Breast epithelium (tissue), 4 donors: ENCODE measurements at places on chromosomes 3 and 15. TPM values are rescaled to one million over a fixed set of nuclear protein-coding genes. Genes with fewer than 3 reads are reported as not detected.

GRCh38 chr15:88664151-88664778, 25.4 kb downstream of the ISG20 start:
- DNase-seq = no peak

DNA sequence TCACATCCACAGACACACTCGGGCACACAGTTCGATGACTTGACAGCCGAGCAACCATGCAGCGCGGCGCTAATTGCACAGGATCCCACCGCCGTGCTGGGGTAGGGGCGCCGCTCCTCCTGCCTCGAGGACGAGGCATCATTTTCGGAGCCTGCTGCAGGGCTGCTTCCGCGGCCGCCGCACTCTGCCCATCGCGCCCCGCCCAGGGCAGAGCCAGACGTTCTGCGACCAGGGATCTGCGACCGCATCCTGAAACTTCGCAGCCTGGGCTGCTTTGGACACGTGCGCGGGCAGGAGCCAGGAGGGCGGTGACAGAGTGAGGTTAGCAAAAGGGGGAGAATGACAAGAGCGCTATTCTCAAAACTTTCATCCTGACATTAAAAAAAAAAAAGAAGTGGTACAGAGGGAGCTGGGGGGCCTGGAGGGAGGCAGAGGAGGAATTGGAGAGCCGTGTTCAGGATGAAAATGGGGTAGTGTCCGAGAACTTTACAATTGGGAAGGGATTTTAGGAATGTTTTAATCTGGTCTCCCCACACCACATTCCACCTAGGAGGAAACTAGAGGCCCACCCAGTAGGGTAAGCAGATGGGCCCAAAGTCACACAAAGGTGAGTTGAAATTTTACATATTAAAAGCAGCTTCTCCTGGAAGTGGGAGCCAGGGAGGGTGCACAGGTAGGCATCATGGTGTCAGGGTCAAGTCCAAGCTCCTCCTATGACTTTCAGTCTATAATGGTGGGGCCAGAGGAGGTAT, 15.9 kb downstream of the IGDCC3 start:
- DNase-seq = no peak

GRCh38 chr15:70956201-70956995, 63.8 kb downstream of the LRRC49 start:
- DNase-seq = no peak

DNA sequence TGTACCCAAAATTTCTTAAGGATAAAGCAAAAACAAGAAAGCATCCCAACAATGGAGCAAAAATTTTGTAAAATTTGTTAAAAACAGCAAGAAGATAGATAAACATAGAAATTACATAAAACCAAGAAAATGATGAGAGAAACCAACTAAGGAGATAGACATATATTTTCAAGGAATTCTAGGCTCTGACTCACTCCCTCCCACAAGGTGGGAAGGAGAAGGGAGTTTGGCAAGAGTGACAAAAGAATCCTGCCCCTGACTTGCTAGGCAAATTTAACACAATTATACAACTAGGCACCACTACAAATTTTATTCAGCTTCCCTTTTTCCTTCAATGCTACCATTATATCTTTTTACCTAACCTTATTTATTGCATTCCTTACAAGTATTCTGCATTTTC, 70.9 kb downstream of the MYO9A start:
- DNase-seq = no peak

DNA sequence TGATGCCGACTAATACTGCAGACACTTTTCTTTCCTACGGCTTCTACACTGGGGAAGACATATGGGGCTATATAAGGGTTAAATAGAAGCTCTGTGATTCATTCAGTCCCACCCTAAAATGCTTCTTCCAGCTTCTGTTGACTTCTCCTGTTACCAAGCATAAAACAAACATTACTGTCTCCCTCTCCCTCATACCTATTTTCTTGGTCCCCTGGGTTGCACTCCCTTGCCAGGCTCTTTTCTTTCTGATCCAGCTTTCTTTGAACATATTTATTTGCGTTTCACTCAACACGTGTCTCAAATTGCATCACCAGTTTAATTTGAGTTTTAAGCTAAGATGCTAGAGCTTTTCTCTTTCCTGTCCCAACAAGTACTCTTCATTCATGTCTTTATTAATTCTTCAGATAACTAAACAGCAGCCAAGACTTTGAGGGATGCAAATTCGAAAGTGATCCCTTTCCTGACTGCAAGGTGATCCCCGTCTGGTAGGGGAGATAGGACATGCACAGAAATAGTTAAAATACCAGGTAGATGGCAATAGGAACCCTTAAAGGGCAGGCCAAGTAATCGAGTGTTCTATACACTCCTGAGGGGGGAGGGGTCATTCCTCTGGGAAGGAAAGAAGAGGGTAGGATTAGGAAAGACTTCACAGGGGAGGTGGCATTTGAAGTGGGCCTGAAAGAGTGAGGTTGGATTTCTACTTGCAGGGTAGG, 198.6 kb upstream of the BCL6 start:
- DNase-seq = no peak

Gene P2RY13
- 0.98 TPM for total RNA-seq

Gene MBD4
- total RNA-seq = 41.6 TPM

DNA sequence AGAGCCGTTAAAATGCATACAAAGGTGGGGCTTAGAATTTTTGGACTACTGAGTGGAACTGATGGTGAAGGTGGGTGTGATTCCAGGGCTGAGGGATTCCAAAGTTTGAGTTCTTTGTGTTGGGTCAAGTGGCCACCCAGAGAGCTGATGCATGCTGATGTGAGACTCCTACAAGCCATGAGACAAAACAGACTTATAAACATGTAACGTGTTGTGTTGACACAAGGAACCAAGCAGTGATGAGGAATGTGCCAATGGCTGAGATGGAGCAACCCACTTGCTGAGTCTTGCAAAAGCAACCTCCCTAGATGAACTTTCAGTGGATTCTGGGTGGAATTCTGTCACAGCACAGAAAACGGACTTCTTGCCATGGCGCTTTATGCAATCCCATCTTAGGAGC, 289.0 kb downstream of the TLE3 start:
- no peak for DNase-seq
